ENCODE measurements at places on chromosomes 3 and 15.
A peak's percentile ranks its signal among the peaks of the same experiment; 100 is the strongest.

GRCh38 chr15:76163457-76164295, 103.9 kb downstream of the TMEM266 start:
- DNase-seq, result peak; percentile 62

- no peak for DNase-seq
Observed at GRCh38 chr3:71055257-71056001, 528.1 kb downstream of the FOXP1 start.

DNA sequence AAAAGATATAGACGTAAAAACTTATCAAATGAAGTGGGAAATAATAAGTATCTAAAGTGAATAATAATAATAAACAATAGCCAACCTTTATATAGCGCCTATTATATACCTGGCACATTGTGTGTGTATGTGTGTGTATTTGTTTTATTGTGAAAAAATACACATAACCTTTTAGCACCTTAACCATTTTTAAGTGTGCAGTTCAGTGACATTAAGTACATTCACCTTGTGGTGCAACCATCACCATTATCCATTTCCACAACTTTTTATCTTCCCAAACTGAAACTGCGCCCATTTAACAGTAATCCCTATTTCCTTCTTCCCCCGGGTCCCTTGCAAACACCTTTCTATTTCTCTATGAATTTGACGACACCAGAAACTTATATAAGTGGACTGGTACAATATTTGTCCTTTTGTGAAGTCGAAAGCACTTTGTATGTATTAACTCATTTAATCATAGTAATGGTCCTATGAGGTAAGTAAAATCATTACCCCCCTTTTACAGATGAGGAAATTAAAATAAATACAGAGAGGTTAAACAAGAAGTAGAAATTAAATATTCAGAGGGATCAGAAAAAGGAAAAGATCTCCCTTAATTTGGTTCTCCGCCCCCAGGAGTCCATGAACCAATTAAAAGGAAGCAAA, 33.5 kb downstream of the GJD2 start:
- DNase-seq, result no peak

- no peak for DNase-seq
Observed at GRCh38 chr15:38671675-38672254, 107.2 kb upstream of the RASGRP1 start.

- DNase-seq, result no peak
Observed at GRCh38 chr3:45628746-45629145, 34.2 kb downstream of the LIMD1 start.

DNA sequence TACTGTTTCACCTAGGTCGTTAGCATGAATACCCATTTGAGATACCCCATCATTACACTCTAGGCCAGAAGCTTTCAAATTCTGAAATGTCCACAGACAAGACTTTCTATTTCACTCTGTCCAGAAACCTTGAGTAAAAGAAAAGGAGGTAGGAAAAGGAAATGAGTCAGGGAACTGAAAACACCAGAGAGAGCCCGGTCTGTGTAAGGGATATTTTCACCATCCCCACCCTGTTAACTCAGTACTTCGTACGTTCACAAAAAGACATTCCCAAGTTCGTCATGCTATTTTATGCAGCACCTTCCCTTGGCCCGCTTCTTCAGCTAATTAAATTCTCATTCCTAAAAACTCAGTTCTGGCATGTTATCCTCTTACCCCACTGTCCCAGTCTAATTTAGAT, 89.4 kb upstream of the SOX2 start:
- no peak for DNase-seq

Measured in HFFc6 (cell line).